ENCODE measurements at places on chromosomes 16 and 17.
A peak's percentile ranks its signal among the peaks of the same experiment; 100 is the strongest.

DNA sequence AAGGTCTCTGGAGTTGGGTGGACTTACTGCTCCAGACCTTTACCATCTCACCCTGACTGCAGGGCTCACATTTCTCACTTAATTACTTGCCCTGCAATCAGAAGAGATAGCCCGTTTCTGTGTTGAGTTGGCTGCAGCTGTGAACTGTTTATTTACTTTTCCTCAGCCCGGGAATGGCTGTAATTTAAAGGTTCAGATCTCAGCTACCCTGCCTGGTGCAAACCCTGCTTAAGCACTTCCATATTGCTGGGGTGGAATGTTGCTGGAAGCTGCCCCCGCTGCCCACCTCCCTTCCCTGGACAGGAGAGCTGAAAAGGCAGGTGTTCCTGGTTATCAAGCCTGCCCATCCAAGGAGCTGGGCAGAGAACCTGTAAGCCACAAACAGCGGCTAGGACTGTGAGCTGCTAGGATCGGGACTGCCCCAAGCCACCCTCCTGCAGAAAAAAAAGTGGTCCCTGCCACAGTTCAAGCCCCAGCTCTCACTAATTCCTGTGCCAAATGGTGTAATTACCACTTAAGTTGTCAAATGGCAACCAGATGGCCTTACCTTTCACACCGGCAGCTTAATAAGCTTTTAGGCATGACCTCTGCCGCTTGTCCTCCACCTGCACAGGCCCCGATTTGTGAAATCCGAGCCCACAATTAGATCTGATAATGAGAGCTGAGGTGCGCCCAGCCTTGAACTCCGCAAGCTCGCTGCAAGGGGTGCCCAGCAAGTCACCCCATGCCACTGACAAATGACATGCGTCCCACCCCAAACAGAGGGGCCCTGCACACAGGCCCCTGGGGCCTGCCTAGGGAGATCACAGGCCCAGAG is 269.8 kb downstream of the C16orf95 start:
- no peak for DNase-seq

DNA sequence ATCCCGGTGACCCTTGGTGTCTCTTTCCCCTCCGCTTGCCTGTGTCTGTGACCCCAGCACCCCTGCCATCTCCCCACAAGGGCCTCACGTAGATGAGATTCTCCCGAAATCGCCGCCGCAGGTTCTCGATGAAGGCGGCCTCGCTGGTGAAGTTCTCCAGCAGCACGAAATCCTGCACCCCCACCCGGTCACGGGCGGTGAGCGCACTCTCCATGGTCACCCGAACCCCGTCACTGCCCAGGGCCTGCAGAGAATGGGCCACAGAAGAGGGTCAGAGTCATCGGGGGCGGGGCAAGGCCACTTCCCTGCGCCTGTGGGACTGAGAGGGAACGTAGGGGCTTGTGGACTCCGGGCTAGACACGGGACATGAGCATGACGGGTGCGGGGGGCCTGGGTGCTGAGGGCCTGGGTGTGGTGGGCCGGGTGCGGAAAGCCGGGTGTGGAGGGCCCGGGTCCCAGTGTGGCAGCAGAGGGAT is 8.4 kb downstream of the MYO1C start:
- DNase-seq, result no peak

DNA sequence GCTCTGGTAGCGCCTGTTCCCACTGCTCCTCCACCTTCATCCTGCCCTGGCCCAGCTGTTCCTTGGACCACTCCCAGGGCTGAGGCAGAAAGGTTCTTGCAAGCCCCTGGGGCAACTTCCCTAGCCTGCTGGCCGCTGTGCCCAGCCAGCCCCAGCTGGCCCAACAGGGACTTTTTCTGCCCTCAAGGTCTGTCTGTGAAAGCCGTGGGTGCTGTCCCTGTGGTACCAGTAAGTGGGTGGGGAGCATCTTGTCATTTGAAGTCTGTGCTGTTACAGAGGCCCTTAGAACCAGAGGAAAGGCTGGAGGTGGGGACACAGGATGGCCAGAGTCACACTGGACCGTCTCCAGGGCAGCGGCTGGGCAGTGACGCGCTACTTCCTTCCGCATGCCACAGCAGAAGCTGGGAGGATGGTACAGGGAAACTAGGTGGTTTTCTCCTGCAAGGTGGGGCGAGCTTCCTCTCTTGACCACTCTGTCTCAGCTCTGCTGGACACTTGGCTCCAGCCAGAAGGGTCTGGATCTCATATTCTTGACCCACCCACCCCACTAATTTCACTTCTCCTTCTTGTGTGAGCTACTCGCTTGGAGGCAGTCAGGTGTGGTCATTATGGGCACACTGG is 87.8 kb downstream of the PLCG2 start:
- no peak for DNase-seq

GRCh38 chr16:80210787-80211186 is 330.0 kb upstream of the DYNLRB2 start:
- DNase-seq, result peak; percentile 18

DNA sequence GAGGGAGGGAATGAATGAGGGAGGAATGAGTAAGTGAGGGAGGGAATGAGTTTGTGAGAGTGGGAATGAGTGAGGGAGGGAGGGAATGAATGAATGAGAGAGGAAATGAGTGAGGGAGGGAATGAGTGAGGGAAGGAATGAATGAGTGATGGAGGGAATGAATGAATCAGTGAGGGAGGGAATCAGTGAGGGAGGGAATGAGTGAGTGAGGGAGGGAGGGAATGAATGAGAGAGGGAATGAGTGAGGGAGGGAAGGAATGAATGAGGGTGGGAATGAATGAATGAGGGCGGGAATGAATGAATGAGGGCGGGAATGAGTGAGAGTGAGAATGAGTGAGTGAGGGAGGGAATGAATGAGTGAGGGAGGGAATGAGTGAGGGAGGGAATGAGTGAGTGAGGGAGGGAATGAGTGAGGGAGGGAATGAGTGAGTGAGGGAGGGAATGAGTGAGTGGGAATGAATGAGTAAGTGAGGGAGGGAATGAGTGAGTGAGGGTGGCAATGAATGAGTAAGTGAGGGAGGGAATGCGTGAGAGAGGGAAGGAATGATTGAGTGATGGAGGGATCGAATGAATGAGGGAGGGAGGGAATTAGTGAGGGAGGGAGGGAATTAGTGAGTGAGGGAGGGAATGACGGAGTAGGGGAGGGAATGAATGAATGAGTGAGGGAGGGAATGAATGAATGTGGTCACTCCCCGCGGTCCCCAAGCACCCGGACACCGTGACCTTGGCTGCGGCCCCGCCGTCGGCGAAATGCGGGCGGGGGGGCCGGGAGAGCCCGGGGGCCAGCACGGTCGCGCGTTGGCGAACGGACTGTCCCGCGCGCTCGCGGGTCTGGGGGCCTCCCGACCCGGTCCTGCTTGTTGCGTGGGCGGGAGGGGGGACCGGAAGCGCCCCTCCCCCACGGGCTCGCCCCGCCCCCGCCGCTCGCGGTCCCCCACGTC is 1.1 kb upstream of the UBE2I start:
- DNase-seq, result no peak

DNA sequence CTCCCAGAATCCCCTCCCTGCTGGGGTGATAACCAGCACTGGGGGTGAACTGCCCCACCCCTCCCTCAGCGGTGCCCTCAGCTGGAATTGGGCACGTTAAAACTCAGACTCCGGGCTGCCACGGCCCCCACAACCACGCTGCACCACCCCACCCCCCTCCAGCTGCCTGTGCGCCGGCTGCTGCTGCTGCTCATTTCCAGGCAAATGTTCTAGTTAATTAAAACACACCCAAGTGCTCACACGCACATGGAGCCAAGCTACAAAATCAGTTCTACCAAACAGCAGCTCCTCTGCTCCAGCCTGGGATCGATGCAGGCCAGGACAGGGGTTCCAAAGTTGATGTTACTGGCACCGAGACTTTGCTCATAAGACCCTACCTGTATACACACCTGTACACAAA is 180.5 kb downstream of the ZNF423 start:
- peak; percentile 57 for DNase-seq

GRCh38 chr17:1985686-1986085 is 39.4 kb downstream of the RTN4RL1 start:
- DNase-seq, result no peak

- no peak for DNase-seq
Measured at GRCh38 chr16:83762141-83762991, 45.4 kb upstream of the HSBP1 start.

DNA sequence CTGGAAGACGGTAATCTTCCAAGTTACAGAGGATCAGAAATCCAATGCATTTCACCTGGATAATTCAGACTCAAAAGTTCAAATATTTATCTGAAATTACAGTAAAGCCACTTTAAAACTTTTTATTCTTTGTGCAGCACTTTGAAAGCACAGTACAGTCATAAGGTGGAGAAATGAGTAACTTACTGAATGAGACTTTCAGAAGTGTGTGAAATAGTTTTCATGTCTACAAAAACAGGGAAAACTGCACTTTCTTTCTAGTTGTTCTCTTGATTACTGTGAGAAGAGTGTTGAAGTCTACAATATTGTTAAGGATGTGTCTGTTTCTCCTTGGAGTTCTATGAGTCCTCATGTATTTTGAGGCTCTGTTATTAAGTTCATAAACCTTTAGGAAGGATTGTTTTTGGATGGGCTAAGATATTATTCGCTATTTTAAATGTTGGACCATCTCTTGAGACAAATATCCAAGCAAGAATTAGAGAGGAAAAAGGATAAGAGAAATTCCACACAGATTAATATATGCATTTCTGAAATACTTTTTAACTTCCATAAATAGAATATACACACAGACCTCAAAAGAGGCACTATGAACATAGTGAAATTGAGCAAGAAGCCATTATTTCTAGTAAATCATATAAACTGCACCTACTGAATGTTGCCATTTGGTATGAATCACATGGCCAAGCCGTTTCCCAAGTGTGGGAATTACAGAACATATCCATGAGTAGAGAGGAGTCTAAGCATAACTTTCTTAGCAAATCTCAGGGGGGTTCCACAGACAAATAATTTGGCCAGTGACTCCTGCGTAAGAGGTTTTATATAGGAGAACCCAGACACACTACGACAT is 83.6 kb upstream of the PLEKHM1 start:
- peak; percentile 25 for DNase-seq

DNA sequence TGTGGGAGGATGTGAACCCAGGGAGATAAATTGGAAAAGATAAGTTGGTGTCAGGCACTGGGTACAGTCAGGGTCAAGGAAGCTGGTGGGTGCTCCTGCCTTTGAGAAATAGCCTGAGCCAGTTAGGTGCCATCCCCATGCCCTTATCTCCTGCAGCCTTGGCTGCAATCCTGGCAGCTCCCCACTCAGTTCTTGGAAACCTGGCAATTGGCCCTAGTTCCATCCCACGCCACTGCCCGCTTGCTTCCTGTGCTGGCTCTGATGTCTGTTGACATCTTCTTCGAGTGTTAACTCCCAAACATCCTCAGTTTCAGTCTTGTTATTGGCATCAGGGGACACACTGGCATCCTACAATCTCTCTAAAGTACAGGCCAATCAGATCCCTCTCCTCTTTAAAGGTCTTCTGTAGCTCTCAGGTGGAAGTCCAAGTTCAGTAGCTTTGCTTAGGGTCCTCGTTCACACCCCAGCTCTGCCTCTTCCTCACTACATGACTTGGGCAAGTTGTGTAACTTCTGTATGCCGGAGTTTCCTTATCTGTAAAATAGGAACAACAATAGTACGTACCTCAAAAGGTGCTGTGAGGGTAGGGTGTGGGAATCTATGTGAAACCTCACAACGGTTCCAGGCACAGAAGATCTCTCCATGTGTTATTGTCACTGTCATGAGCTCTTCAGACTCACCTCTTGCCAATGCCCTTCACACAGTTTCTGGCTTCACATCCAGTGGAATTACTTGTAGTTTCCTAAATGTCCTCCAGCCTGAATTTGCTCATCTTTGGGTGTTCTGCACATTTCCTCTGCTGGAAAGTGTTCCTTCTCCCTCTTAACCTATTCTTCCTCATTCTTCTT is 13.5 kb upstream of the PRKAR1A start:
- no peak for DNase-seq

GRCh38 chr16:66516509-66516807 is 33.5 kb downstream of the TK2 start:
- no peak for DNase-seq

DNA sequence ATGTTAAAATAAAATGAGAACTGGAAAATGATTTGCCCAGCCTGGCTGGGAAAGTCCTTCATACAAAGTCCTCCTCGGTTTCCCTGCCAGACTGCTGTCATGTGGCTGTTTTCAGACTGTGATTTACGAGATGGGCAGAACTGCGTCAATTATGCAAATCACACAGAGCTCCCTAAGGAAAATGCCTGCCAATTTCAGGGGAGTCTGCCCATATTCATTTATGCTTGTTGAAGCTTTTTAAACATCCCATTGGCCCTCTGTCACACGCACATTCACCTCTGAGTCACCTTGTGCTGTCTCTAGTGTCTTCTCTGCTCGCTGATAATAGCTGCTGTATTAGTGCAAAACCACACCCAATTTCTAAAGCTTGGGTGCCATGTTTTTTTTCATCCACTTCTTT is 81.7 kb upstream of the FAM20A start:
- DNase-seq, result no peak

DNA sequence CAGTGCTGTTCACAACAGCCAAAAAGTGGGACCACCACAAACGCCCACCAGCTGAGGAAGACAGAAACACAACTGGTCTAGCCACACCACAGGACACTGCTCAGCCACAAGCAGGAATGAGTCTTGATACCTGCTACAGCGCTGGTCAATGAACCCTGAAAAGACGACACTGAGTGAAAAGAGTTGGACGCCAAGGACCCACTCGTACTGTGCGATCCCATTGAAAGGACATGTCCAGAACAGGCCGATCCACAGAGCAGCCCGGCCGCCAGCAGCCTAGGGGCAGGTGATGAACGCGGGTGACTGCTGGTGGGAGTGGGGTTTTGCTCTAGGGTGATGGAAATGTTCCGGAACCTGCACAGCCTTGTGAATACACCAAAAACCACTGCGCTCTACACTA is 10.6 kb upstream of the SLC38A8 start:
- no peak for DNase-seq

DNA sequence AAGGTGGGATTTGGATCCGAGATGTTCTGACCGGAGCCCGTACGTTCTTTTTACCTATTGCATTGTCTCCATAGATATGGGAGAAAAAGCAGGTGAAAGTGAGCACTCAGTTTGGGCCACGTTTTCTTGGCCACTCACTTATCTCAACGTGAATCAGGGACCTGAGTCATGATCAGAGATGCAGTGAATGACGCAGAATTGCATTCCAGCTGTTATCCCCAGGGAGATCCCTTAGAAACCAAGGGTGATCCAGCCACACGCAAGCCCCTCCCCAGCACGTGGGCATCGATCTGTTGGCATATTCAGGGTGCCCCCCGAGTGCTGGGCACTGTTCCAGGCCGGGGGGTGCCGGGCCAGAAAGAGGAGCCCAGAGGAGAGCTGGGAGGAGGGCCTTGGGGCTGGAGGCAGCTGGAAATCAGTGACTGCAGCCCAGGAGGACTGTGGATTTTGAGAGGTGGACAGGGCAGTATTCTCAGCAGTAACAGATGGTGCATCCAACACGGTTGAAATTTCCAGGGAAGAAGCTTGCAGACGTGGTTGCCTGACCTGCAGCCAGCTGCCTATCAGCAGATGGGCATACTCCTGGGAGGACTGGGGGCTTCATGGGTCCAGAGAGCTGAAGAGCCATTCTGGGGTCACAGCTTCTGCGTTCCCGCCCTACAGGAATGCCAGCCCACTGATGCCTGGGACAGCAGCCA is 87.2 kb upstream of the CACNG5 start:
- DNase-seq, result peak; percentile 52
